ENCODE measurements at places on chromosomes 13 and 19.

DNA sequence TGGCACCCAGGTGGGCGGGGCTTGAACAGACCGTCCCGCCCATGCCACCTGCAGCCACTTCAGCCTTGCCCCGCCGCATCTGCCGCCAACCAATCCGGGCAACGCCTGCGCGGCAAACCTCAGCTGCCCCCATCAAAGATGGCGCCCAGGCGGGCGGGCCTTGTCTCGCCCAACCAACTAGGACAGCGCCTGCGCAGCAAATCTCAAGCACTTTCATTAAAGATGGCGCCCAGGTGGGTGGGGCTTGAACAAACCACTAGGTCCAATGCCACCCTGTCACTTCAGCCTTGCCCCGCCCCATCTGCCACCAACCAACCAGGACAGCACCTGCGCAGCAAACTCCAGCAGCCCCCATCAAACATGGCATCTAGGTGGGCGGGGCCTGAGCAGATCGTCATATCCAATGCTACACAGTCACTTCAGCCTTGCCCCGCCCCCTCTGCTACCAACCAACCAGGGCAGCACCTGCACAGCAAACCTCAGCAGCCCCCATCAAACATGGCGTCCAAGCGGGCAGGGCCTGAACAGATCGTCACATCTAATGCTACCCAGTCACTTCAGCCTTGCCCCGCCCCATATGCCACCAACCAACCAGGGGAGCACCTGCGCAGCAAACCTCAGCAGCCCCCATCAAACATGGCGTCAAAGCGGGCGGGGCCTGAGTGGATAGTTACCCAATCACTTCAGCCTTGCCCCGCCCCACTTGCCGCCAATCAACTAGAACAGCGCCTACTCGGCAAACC, 1.4 kb downstream of the PEG3 start:
- no peak for DNase-seq

DNA sequence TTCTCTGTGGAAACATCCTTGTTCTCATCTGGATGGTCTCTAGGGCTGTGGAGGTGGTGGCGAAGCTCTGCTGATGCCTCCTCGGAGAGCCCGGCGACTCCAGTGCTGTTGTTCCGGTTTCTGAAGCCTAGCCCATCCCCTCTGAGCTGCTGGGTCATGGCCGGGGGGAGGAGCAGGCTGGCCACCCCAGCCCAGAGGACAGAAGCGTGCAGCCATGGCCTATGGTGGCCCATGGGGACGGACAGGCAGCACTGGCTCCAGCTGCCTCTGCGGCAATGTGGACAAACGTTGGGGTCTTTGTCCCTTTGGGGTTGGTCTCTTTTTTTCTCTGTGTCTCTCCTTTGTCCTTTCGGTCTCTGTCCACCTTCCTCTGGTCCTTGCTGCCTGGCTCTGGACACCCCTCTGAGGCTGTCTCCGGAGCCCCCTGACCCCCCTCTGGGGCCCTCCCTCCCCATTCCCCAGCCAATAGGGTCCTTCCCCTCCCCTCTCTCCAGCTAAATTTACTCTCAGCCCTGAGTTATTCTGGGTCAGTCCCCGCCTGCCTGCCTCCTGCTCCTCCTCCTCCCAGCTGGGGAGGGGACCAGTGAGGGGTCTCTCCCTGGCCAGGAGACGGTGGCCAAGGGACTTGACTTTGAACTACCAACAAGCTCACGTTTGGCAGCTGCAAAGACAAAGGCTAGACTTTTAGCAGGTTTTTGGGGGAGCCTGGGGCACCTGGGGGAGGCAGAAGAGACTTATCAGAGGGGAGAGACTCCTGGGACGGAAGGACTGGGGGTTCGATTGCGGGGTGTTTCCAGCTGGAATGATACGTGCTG, at the start of gene HRC:
Gene HRC (minus strand): TSS at position 392 of the 815 bp plus-strand sequence. CDS start 159 bp downstream, at position 233.
- no peak for DNase-seq

DNA sequence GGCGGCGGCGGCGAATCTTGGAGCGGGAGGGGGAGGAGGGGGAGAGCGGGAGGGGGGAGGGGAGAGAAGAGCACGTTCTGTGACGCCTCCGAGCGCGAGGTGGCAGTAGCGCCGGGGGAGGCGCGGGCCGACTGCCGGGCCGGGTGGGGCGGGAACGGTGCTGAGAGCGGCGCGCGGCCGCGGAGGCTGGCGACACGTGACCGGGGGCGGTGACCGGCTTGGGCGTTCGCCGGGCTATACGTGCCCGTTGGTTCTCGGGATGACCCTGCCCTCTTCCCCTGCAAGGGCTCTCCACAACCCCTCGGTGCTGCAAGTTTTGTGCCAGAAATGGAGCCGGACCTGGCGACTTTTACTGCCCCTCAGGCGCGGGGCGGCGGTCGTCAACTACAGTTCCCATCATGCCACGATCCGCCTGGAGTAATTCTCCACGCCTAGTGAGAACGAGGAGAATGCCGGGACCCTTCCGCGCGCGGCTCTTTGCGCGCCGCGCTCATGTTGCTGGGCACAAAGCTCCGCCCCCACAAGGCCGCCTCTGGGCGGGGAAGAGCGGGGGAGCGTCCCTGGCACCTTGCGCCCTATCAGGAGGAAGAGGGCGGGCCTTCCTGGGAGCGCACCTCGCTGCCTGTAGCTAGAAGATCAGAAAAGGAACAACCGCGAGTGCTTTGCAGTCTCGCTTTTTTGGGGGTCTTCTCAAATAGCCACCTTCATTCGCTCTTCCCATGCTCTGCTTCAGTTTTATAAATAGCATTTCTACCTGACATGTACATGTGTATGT, at the start of gene KPNA3:
Gene KPNA3 (minus strand): TSS at position 133 of the 775 bp plus-strand sequence. CDS start 176 bp downstream, outside the sequence.
- DNase-seq = peak; percentile 90

GRCh38 chr19:40627486-40628279, 26.5 kb downstream of the LTBP4 start:
- DNase-seq = no peak

DNA sequence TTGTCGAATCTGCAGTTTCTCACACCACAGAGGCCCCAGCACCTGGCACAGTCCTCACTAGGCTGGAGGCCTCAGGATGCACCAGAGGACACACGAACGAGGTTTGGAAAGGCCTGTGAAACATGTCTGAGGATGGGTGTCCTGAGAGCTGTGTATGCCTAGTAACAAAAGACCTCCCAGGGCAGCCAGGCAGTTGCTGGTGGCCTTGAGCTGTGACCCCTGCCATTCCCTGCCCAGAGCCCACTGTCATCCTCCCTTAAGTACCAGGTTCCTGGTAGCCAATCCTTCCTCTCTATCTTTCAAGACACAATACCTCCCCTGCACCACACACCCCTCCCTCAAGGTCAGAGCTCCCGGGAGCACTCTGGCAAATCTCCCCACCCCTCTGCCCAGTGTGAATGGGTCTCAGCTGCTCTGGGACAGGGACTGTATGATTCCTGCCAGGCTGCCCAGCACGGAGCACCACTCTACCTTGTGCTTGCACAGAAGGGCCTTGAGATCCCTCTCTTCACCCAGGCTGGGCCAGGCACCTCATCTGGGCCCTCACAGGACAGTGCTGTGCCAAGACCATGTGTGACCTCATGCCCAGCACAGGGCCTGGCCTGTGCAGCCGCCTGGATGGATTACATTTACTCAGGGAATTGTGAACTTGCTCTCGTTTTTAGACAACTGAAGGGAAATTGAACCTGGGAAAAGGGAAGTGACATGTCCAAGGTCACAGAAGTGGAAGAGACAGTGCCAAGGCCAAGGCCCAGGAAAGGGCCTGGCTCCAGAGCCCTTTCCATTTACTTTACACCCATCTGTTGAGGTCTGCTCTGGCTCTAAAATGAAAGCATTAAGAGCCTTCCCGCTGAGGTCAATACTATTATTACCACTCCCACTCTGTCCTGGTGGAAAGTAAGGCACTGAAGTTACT, 2.2 kb downstream of the ZNF787 start:
- DNase-seq = no peak

GRCh38 chr19:38557205-38557799, 60.5 kb downstream of the MAP4K1 start:
- DNase-seq = no peak

GRCh38 chr19:16508546-16508945, 12.4 kb downstream of the C19orf44 start:
- no peak for DNase-seq

GRCh38 chr13:39712626-39713025, 57.2 kb downstream of the COG6 start:
- DNase-seq = no peak

GRCh38 chr19:48540110-48540509, 11.9 kb upstream of the SULT2B1 start:
- no peak for DNase-seq

DNA sequence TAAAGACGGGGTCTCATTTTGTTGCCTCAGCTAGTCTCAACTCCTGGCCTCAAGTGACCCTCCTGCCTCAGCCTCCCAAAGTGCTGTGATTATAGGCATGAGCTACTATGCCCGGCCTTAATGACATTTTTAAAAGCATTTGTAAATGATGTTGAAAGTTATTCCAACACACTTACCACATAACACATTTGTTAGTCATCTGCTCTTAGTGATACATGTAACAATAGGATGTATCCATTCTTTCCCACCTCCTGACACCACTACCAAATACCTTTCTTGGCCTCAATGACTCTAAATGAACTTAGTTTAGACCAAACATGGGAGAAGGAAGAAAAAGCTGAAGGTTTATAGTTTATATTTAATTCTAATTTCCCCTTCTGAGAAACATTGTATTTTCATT, 59.8 kb upstream of the MEDAG start:
- no peak for DNase-seq

DNA sequence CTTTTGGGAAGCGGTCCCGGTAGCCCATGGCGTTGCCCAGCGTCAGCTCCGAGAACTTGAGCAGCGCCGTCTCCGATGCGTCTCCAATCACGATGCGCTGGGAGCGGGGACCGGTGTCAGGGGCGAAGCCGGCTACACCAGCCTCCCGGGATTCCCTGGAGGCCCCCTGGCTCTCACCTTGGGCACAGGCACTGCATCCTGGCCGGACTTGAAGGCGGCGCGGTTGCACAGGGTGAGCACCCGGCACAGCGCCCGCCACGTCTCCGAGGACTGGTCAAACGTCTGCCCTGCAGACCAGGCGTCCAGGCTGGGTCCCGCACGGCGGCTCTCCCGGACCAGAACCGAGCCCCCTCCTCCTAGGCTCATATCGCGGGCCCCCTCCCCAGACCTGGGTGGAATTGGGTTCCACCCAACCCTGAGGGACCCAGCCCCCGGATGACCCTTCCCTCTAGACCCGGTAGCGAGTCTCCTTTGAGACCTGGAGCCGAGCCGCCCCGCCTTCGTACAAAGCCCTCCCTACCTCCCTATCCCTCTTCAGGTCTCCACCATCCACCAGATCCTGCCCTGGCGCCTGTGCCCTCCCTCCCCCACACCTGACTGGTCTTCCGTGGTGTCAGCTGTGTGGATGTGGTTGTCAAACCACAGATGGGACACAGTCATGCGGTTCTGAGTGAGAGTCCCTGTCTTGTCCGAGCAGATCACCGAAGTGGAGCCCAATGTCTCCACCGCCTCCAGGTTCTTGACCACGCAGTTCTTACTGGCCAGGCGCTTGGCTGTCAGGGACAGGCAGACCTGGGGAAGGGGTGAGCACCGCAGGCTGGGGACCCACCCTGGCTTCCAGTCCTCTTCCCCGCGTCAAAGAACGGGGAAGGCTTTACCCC, 4.8 kb downstream of the ATP4A start:
- no peak for DNase-seq

- no peak for DNase-seq
These were observed 58.8 kb downstream of the HSPH1 start for GRCh38 chr13:31102905-31103304.

- DNase-seq = no peak
These were observed 375.6 kb downstream of the COG6 start for GRCh38 chr13:40031031-40031430.

GRCh38 chr13:80408270-80408669, 67.3 kb upstream of the SPRY2 start:
- no peak for DNase-seq

- peak; percentile 69 for DNase-seq
These were observed 1.9 kb downstream of the GNG8 start for GRCh38 chr19:46634045-46634655.

GRCh38 chr13:98998831-98999638, 21.2 kb upstream of the DOCK9 start:
- no peak for DNase-seq

GRCh38 chr13:75445717-75446499, 36.1 kb downstream of the TBC1D4 start:
- no peak for DNase-seq

DNA sequence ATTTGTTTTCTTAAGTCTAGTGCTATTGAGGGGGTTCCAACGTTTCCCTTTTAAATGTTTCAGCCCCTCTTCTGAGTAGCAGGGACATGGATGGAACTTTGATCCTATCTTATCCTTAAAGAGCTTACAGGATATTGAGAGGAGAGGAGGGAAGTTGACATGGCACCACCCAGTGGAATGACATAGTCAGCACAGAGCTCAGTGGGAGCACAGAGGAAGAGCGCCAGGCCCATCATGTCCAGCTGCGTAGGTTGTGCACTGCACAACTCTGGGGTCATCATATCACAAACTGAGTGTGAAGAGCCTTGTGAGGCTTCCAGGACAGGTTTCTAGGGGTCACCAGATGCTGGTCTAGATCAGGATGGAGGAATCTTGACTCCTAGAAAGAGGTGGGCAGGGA, 4.6 kb upstream of the CDC42EP5 start:
- no peak for DNase-seq

GRCh38 chr19:30799865-30800755, 427.9 kb downstream of the ZNF536 start:
- no peak for DNase-seq

All from DMS79 (cell line).